ENCODE measurements at places on chromosomes 16 and 17. TPM values are rescaled to one million over a fixed set of nuclear protein-coding genes. Genes with fewer than 3 reads are reported as not detected.

Gene DHX38
- total RNA-seq, result 101 TPM

Gene ABCC11
- total RNA-seq, result under 0.01 TPM

Gene RAP1GAP2
- total RNA-seq, result 0.18 TPM

Gene CACNB1
- 3.6 TPM for total RNA-seq

Gene USP6
- not detected for total RNA-seq

Gene JPH3
- under 0.01 TPM for total RNA-seq

Gene SLC5A10
- under 0.01 TPM for total RNA-seq

Gene CMTM2
- not detected for total RNA-seq

Gene CHST6
- total RNA-seq, result 1.7 TPM

Gene OR3A3
- total RNA-seq, result not detected

Gene CDH11
- 363 TPM for total RNA-seq

Data from smooth muscle cell of bladder (primary cell).